ENCODE measurements at places on chromosomes 4 and X.

DNA sequence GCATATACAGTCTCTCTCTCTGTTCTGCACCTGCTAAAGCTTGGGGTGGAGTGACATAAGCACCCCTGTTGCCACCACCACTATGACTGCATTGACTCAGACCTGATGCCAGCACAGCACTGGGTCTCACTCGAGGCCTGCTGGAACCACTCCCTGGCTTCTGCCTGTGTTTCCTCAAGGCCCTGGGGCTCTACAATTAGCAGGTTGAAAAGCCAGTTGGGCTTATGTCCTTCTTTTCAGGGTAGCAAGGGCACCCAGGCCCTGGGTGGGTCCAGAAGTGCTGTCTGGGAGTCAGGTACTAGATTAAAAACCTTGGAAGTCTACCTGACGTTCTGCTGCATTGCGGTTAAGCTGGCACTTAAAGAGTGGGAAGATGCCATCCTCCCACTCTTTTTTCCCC, 50.5 kb upstream of the MAGEC3 start:
- DNase-seq: no peak

GRCh38 chr4:85372966-85373365, 102.0 kb upstream of the ARHGAP24 start:
- DNase-seq: no peak

DNA sequence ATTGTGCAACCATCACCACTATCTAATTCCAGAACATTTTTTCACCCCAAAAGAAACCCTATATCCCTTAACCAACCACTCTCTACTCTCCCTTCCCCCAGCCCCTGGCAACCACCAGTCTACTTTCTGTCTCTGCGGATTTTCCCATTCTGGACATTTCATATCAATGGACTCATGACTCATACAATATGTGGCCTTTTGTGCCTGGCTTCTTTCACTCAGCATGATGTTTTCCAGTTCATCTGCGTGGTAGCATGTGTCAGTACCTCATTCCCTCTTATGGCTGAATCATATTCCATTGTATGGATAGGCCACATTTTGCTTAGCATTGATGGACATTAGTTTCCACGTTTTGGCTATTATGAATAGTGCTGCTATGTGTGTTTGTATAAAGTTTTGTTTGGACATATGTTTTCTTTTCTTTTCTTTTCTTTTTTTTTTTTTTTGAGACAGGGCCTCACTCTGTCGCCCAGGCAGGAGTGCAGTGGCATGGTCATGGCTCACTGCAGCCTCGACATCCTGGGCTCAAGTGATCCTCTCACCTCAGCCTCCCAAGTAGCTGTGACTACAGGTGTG, 335.4 kb downstream of the BCOR start:
- DNase-seq: peak; percentile 54

DNA sequence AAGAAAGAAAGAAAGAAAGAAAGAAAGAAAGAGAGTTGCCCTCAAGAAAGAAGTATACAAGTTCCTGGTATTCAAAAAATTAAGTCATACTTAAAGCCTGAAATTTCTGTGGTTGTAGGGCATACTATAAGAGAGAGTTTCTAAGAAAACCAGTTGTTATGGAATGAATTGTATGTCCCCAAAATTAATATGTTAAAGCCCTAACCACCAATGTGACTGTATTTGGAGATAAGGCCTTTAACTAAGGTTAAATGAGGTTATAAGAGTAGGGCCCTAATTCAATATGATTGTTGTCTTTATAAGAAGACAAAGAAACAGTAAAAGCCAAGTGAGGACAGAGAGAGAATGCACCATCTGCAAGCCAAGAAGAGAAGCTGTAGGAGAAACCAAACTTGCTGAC, 521.1 kb downstream of the CCSER1 start:
- no peak for DNase-seq

GRCh38 chr4:138045036-138045435, 197.1 kb downstream of the SLC7A11 start:
- no peak for DNase-seq

DNA sequence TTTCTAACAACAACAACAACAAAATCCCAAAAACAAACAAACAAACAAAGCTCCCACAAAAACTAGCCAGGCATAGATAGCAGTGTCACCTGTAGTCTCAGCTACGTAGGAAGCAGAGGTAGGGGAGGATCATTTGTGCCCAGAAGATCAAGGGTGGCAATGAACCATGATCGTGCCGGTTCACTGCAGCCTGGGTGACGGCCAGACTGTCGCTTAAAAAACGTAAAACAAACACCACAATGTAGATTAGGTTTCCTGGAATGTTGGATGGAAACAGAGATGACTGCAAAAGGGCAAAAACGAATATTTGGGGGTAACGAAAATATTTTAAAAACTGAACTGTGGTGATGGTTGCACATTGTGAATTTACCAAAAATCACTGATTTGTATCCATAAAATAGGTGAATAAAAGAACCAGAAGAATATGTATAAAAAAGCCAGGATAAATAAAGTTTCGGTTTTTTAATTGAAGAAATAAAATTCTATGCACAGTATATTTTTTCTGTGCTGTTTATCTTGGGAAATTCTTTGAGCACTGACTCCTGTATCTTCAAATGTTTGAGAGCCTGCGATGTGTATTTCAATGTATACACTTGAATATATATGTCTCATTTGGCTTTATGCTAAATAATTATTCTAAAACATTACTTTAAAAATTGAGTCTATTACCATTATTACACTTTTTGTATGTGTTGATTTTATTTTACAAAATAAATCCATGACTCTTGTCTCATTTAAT, 1477.0 kb downstream of the PCDH7 start:
- peak; percentile 91 for DNase-seq

DNA sequence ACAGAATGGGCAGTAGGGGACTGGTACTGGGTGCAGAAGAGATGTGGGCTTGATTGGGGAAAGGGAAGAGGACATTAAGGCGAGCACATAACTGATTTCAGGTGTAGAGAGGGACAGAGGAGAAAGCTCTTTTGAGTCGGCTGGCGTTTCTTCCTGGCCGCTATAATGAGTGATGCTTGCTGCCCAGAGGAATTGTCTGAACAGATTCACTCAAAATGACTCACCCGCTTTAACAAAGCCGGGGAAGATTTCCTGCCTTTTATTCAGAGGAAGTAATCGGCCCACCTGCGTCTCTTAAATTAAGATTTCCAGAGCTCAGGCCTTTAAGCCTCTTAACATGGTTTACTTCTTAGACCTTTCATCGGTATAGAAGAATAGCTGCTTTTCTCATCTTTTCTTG, 102.1 kb upstream of the AP1S2 start:
- DNase-seq: peak; percentile 1

DNA sequence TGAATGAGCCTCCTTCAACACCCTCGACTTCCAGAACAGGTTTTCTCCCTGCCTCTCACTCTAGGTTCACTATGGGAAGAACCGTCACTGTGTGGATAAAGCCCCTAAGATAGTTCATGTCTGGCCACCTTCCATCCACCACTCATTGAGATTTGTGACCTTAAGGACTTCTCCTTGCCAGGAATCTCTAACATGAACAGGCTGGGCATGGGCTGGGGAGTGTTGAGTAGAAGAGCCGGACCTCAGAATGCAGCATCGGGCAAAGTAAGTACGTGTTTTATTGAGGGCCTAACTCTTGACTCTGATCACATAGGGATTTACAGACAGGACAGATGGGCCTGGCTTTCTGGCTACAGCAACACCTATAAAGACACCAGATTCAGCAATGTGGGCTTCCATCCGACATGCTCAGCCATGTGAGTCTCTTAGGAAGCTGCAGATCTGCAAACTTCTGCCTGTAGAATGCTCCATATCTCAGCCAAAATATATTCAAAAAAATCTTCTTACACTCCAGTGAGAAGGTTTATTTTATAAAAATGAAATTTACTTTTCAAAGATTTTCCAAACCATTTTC, 26.4 kb upstream of the TRIM60 start:
- DNase-seq: no peak
